ENCODE measurements at places on chromosomes 13 and 19.
A peak's percentile ranks its signal among the peaks of the same experiment; 100 is the strongest.

DNA sequence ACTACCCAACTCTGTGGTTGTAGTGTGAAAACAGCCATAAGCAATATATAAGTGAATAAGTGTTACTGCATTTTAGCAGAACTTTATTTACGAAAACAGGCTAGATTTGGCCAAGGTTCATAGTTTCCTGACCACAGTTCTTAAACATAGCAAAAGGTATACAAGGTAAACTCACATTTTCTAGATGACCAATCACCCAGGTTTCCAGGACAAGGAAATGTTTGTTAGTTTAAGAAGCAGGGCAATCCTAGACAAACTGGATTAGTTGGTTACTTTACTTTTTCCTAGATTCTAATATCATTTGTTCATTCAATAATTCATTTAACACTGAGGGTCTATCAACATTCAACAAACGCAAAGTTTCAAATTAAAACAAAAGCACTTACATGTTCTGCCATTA is 201.7 kb downstream of the SPRY2 start:
- no peak for DNase-seq

DNA sequence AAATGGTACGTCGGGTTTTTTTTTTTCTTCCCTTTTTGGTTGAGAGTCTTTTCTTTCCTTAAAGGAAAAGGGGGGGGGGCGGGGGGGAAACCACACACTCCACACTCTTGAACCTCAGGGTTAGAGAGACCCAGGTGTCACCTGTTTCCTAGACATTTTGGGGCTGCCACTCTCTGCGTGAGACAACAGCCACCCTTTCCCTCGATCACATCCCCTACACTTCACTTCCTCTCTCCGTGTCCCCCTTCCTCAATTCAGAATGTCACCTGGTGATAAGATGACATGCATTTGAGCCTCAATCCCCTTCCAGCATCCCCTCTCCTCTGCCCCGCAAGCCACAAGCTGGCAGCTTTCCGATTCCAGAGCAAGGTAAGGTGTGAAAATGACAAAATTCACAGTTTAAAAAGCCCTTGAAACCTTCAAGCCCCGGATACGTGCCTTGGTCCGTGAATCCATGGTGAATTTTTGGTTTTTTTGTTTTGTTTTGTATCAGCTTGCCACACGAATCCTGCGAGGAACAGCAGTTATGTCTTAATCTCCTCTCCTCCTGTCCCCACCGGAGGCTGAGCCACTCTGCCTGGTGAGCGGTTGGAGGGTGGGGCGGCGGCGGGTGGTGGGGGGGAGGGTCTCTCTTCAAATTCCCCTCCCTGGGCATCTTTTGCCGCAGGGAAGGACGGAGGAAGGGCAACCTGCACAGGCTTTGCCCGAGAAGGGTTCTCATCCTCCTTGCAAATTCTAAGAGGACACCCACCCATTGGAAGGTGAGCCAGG is 4.2 kb downstream of the PTPRS start:
- DNase-seq = no peak

GRCh38 chr19:48907671-48908070 is 7.6 kb downstream of the NUCB1 start:
- no peak for DNase-seq

- DNase-seq = peak; percentile 71
These were observed at the start of gene CYP4F11 for GRCh38 chr19:15934332-15935078. Gene CYP4F11, minus strand, starts transcription at chr19:15934529. Its CDS starts 121 bp downstream, at chr19:15934408.

GRCh38 chr13:49938921-49939320 is 2.8 kb upstream of the SPRYD7 start:
- DNase-seq = no peak

DNA sequence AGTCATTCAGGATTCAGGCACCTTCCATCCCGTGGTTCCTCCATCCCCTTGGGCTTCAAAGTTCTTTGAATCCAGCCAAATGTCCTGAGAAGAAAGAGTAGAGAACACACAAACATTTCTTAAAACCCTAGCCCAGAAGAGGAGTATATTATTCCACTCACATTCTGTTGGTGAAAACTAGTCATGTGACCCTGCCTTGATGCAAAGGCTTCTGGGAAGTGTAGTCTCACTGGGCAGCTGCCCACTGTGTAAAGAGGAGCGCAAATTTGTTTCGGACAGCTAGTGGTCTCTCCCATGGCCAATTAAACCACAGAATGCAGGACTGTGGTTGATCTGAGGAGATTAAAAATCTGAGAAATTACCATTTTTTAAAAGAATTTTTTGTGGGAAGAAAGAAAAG is 304.4 kb downstream of the SUCLA2 start:
- no peak for DNase-seq

DNA sequence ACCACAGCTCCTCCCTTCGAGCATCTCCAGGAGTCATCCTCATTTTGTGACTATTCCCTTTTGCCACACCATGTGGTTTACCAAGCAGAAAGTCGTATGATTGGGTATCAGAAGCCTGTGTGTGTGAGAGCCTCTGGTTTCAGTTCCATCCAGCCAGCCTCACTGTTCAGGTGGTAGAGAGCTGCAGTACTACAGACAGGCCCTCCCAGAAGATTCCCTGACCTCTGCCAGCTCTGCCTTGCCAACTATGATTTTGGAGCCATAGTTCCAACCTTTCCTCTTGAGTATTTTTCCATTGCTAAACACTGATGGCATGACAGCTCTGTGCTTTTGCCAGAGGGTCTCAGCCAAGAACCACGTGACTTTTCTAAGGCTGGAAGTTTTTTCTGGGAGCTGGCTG is 82.5 kb downstream of the DHRS12 start:
- DNase-seq = peak; percentile 28

DNA sequence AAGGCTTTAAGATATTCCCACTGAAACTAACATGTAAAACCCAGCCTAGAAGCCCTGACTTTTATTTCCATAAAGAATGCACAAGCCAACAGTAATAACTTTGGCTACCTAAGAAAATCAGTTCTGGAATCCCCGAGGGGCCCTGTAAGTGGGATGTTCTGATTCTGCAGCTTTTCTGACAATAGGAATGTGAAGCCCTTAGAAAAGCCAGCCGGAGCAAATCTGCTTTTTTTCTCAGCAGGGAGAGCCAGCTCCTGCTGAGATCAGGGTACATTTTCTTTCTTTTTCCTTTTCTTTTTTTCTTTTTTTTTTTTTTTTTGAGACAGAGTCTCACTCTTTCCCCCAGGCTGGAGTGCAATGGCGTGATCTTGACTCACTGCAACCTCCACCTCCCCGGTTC is 8.0 kb upstream of the GARRE1 start:
- no peak for DNase-seq

DNA sequence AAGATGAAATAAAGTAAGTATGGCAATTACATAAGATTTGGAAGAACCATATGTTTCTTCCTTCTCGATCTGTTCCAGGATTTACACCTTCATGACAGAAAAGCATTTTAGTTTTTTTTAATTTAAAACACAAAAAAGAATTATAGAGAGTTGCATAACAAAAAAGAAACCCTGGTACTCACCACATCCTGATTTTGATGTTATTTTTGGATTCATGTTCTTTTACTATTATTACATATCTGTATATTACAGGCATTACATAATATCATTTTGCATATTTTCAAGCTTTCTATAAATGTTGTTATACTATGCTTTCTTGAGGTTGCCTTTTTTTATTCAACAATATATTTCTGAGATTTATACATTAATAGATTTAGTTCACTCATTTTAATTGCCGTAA is 6.7 kb upstream of the KATNAL1 start:
- no peak for DNase-seq

GRCh38 chr19:49073514-49074378 is 1.2 kb upstream of the KCNA7 start:
- peak; percentile 38 for DNase-seq

GRCh38 chr19:49155005-49155819 is at the start of gene HRC:
Gene HRC, minus strand, starts transcription at chr19:49155396. Its CDS starts 159 bp downstream, at chr19:49155237.
- no peak for DNase-seq

- no peak for DNase-seq
These were observed at the start of gene CSNK1G2 for GRCh38 chr19:1941146-1942077. Gene CSNK1G2, plus strand, starts transcription at chr19:1941172. Its CDS starts 28,601 bp downstream, at chr19:1969773.

GRCh38 chr19:53883231-53883661 is 1.2 kb downstream of the PRKCG start:
- no peak for DNase-seq

DNA sequence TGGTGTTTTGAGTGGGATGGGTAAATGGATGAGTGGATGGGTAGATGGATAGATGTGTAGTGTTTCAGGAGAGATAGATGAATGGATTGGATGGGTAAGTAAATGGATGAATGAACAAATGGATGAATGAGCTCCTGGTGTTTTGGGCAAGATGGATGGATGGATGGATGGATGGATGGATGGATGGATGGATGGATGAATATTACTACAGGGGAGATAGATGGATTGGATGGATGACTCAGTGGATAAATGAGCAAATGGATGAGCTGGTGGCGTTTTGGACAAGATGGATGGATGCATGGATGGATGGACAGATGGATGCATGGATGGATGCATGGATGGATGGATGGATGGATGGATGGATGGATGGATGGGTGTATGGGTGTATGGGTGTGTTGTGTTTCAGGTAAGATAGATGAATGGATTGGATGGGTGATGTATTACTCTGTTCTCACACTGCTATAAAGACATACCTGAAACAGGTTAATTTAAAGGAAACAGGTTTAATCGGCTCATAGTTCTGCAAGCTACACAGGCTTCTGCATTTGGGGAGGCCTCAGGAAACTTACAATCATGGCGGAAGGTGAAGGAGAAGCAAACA is 12.3 kb downstream of the ZSWIM4 start:
- no peak for DNase-seq

DNA sequence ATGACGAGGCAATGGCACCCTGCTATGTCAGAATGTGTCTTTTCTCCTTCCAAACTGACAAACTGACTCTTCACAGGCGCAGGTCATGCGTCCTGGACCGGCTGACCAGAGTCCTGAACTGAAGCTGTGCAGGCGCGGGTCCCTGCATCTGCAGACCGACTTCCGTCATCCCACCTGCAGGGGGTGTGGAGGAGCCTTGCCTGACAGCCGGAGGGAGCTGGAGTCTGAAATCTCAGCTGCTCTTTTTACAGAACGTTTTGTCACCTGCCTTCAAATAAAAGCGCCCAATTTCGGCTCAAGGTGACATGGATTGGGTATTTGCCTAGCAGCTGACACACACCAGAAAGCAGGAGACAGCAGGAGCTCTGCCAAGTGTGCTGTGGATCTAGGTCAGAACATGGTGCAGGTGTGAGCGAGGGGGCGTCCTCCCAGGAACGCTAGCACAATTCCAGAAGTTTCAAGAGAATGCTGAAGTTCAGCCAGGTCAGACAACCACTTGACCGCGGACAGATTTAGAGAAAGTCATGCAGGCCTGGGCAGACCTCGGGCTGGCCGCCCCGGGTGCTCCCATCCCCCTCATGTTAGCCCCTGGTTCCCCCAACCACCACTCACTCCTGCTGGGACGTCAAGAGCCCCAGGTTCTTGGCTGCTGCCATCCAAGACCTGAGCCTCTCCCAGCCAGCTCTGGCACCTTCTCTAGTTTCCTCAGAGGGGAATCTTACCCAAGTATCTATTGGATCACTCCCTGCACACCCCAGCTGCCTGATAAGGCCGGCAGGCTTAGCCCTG is 32.8 kb downstream of the ELL start:
- no peak for DNase-seq

DNA sequence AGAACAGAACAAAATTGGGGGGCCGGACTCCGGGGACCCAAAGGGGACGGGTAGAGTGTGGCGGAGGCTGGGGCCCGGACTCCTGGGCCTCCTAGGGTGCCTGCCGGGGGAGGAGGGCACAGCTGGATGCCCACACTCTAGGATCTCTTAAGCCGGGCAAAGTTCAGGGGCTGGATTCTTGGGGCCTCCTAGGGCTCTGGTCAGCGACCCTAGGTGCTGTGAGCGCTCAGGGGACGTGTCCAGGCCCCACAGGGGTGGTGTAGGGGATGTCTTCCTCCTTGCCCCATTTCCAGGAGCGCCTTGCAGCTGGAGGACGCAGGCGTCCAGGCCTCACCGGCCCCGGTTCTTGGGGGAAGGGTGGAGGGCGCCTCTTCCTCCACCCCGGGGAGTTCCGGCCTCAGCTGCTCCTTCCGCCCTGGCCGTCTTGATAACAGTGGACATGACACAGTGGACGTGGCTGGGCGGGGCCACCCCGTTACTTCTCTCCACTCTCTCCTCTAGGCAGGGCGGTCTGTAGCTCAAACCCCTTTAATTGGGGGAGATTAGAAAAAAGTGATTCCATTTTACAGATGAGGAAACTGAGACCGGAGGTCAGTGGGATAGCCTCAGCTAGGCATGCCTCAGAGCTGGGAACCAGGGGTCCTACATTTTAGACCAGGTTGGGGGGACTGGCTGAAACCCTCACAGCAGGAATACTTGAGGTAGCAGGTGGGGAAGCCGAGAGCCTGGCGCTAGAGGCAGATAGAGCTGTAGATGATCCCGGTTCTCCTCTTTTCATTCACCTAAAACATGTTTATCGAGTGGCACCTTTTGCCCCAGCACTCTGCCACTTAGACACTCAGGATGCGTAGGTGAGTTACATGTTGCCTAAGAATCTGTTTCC is 705 bp downstream of the STXBP2 start:
- no peak for DNase-seq

- no peak for DNase-seq
These were observed 33.5 kb downstream of the CNMD start for GRCh38 chr13:52706081-52706480.

GRCh38 chr19:23776507-23777205 is 18.0 kb upstream of the ZNF681 start:
- no peak for DNase-seq

GRCh38 chr19:51571599-51571998 is 516 bp downstream of the ZNF175 start:
- DNase-seq = no peak

- no peak for DNase-seq
These were observed 503.1 kb downstream of the DIAPH3 start for GRCh38 chr13:59660582-59660981.

DNA sequence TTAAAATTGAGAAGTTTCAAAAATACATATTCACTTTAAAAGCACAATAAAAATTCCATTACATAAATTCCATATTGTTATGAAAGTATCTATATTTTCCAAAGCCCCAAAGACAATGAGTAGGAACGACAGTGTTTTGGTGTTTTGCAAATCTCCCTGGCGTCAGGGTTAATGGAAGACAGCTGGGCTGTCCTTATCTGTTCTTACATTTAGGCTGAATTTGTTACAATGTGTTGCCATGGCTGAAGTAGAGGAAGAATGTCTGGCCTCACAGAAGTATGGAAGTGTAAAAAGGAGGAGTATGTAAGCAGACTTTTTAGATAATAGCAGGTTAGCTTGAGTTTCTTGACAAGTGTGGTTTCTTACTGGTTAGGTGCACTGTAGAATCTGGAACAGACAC is 124.4 kb upstream of the SPATA13 start:
- no peak for DNase-seq

- DNase-seq = no peak
These were observed 21.9 kb downstream of the ONECUT3 start for GRCh38 chr19:1774989-1775772.

DNA sequence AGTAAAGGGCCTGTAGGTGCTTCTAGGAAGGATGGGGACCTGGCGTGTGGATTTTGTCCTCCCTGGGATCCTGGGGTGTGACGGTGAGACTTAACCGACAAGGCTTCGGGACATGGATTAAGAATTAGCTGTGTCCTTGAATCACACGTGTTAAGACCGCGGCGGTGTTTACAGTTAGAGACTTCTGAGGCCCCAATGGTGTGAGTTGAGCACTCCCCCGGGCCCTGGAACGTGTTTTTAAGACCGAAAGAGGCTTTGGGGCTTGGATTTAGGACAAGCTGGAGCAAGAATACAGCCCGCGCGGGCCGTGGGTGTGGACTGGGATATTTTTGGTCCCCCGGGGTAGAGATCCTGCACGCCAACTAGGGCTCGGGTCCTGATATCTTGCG is 1.2 kb upstream of the SLC27A1 start:
- DNase-seq = no peak
